ENCODE measurements at places on chromosomes 2 and 18. TPM values are rescaled to one million over a fixed set of nuclear protein-coding genes. Genes with fewer than 3 reads are reported as not detected.

The GYPC gene
- 102 TPM for total RNA-seq

The SERPINB4 gene
- total RNA-seq, result not detected

The MAL gene
- total RNA-seq, result 27.3 TPM

The RGPD3 gene
- total RNA-seq, result 0.04 TPM

The IL36B gene
- total RNA-seq, result not detected

The CFC1 gene
- not detected for total RNA-seq

The AMMECR1L gene
- 24.0 TPM for total RNA-seq

The COPS8 gene
- total RNA-seq, result 77.2 TPM

DNA sequence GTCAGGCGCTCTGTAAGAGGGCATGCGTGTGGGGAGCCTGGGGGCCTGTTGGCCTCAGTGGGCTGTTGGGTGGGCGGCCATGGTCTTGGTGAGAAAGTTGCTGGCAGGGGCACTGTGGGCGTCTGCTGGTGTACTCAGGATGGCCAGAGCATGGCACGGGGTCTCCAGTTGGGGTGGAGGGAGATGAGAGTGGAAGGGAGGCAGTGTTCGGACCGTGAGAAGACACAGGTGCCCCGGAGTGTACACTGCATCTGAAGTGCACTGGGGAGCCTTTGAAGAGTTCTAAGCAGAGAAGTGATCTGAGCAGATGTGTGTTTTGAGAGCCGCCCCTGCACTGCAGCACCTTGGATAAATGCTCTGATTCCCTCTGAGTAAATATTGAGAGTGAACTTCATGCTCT lies 150.8 kb downstream of the LDLRAD4 start:
- no peak for DNase-seq

DNA sequence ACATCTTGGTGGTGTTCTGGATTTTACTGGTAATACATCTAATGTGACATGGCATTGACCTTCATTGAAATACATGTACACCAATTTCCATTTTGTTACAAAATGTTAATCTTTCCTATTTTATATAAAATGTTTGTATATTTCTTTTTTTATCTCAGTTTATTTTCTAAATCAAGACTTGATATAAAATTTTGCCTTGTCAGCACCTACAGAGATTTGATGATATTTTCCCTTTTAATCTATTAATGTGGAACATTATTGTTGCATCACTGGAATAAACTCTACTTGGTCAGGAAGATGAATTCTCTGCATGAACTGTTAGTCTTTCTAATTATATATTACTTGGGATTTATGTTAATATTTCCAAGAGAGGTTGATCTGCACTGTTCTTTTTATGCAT lies 294.0 kb upstream of the ETAA1 start:
- no peak for DNase-seq

- DNase-seq, result no peak
Observed at GRCh38 chr2:64639691-64640090, 14.0 kb downstream of the SERTAD2 start.

GRCh38 chr2:105779394-105779793 lies 34.7 kb downstream of the NCK2 start:
- no peak for DNase-seq

GRCh38 chr2:59690849-59691248 lies 862.6 kb downstream of the BCL11A start:
- DNase-seq, result no peak

DNA sequence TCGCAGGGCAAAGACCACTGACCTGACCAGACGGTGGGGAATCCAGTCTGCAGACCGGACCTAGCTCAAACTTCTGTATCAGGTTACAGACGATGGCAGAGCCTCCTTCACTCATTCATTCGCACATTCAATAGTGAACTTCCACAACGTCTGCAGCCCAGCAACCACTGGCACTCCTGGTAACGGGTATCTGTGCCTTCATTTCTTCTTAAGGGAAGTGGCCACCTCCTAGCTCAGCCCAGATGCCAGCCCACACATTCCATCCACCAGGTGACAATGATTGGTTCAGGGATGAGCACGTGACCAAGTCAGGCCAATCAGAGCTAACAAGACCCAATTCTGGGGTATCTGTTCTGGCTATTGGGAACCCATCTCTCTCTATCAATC lies 15.9 kb upstream of the ARMC9 start:
- no peak for DNase-seq

- no peak for DNase-seq
Observed at GRCh38 chr2:180143633-180144337, 136.7 kb upstream of the CWC22 start.

GRCh38 chr2:97965116-97965515 lies 30.6 kb downstream of the TMEM131 start:
- DNase-seq, result no peak

- DNase-seq, result no peak
Observed at GRCh38 chr2:122389694-122390093, 634.2 kb downstream of the TSN start.

DNA sequence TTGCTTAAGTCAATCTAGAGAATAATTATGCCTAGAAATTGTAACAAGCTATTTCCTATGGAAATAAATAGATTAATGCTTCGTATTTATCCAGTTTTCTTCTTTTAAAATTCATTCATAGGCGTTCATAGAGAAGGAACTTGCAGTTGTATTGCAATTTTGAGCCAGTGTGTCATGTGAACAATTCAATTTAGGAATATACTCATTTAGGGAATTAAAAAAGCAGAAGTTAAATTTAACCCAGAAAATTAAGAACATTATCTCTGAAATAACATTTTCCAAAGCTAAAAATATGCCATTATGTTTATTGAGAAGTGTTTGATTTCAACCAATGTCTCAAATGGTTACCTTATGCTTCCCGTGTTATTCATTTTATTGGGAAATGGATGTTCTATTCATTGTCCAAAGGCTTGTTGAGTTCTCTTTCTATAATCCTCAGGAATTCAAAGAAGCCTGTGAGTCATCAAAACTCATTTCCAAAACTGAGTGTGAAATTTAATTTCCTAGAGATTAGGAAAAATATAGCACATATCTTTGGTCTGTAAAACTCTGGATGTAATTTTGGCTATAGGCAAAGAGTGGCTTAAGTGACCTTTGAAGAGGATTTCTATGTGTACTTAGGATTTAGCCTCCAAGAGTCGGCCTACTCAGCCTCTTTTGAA lies 99.7 kb downstream of the SLC8A1 start:
- no peak for DNase-seq

GRCh38 chr18:10006311-10006893 lies 92.6 kb downstream of the VAPA start:
- no peak for DNase-seq

- DNase-seq, result no peak
Observed at GRCh38 chr18:2656981-2657512, 1.5 kb downstream of the SMCHD1 start.

DNA sequence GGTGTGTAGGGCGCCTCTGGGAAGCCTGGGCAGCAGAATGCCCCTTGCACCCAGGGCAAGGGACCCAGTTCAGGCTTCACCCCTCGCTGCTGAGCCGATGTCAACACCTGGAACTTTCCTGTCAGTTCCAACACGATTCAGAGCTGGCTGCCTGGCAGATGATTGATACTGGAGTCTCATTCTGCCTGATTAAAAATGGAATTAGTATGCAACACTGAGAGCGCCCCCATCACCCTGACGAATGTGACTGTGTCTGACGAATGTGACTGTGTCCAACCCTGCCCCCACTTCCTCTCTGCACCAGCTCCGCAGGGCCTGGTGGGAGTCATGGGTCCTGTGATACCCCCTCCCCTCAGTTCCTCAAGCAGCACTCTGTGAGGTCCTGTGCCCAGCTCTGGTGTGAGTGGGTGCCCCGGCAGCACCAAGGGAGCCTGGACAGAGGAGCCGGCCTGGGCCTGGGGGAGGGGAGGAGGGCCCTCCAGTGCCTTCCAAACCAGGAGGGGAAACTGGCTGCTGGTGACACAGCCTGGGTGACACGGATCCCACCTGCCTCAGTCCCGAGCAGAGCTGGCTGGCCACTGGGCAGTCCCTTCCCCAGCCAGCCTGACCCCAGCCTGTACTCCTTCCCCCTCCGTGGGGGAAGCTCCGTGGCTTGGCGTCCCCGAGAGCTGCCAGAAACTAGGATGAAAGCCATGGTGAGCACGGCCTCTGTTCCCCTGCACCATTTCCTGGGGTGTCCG lies 41.4 kb upstream of the ALPP start:
- DNase-seq, result peak; percentile 6

- DNase-seq, result no peak
Observed at GRCh38 chr2:32237996-32238395, 26.7 kb downstream of the NLRC4 start.

- peak; percentile 14 for DNase-seq
Observed at GRCh38 chr2:49973917-49974368, 819.6 kb upstream of the FSHR start.

GRCh38 chr2:176187200-176187898 lies 1.1 kb upstream of the HOXD1 start:
- DNase-seq, result no peak

- DNase-seq, result no peak
Observed at GRCh38 chr2:187320846-187321245, 127.2 kb downstream of the CALCRL start.

DNA sequence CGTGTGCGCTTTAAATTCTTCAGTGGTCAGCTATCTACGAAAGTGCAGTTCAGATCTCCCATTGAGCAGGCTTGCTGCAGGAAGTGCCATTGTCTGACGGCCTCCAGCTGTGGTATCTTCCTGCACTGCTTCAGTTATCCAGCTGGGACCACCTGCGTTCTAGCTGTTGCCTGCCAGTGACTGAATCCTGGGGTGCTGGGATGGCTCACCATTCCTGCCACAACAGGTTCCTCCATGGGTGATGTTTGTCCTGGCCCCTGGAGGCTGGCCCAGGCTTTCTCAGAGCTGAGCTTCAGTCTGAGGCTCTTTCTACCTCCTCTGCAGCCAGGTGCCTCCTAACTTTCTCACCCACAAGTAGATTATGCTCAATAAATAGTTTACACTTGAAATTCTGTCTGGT lies 498.5 kb upstream of the HS6ST1 start:
- DNase-seq, result no peak

- no peak for DNase-seq
Observed at GRCh38 chr18:48815581-48816324, 135.0 kb downstream of the SMAD7 start.

DNA sequence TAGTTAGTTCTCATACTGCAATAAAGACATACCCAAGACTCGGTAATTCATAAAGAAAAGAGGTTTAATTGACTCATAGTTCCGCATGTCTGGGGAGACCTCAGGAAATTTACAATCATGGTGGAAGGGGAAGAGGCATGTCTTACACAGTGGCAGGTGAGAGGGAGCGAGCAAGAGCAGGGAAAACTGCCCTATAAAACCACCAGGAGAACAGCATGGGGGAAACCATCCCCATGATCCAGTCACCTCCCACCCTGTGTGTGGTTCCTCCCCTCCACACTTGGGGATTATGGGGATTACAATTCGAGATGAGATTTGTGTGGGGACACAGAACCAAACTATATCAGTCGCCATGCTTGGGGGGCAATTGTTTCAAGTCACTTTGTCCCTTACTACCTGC lies 1.1 kb upstream of the SSB start:
- DNase-seq, result no peak

DNA sequence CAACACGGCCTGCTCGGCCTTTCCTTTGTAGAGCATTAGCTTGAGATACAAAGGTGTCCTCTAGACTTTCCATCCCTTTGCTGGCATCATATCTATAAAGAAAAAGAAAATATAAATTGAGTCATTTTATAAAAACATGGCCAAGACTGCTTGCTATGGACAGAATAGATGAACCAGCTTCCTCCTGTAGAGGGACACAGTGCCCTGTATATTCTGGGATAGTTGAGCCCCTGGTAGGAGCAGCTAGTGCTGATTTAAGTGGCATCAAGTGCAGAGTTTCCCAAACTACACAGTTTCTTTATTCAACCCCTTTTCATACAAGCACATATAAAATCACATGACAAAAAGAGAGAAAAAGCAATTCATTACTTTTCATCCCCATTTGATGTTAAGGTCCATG lies 47.9 kb downstream of the GEMIN6 start:
- DNase-seq, result no peak

- no peak for DNase-seq
Observed at GRCh38 chr2:53744395-53745065, 23.1 kb upstream of the CHAC2 start.
